ENCODE measurements at places on chromosomes 5 and 9. TPM values are rescaled to one million over a fixed set of nuclear protein-coding genes. Genes with fewer than 3 reads are reported as not detected.

GRCh38 chr5:1162751-1163150 lies 38.6 kb upstream of the SLC6A19 start:
- no peak for DNase-seq

Gene SLCO6A1
- 0.69 TPM for total RNA-seq

- DNase-seq: no peak
Measured at GRCh38 chr9:27440888-27441740, 83.0 kb upstream of the IFNK start.

Gene SOX30
- 0.27 TPM for total RNA-seq

- no peak for DNase-seq
Measured at GRCh38 chr5:139925216-139925562, 117.9 kb downstream of the NRG2 start.

DNA sequence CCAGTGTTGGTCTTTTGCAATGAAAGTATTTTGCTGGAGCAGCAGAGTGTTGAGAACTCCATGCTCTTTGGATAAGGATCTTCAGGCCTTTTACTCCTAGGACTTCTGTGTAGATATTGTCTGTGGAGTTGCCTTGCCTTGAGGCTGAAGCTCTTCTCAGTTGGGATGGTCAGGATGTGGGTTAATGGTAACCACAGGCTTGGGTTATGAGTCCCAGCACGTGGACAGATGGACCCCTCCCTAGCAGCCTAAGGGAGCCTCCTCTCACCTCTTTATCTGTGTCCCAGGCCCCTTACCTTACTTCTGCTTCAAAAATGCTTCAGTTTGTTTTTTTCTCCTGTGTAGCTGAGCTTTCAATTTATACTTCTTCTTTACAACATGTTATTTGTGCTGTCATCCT lies 109.9 kb downstream of the MEGF10 start:
- DNase-seq: no peak

Gene EIF4EBP3
- total RNA-seq: 6.0 TPM

DNA sequence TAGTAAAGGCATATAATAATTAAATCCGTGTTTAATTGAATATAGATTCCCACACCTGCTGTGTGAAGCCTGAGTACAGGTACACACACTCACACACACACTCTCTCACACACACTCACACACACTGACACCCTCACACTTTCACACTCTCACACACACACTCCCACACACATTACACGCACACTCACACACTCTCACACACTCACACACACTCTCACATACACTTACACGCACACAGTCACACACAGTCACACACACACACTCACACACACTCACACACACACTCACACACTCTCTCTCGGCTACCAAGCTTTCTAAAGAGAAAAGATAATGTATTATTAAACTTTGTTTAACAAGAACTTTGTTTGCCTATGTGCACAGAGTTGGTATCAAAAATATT lies 195.1 kb upstream of the CTNND2 start:
- DNase-seq: no peak

Data from HCT116 (cell line).